ENCODE measurements at places on chromosomes 13 and 19.

GRCh38 chr19:46270521-46271256, 26.2 kb upstream of the HIF3A start:
- no peak for DNase-seq

DNA sequence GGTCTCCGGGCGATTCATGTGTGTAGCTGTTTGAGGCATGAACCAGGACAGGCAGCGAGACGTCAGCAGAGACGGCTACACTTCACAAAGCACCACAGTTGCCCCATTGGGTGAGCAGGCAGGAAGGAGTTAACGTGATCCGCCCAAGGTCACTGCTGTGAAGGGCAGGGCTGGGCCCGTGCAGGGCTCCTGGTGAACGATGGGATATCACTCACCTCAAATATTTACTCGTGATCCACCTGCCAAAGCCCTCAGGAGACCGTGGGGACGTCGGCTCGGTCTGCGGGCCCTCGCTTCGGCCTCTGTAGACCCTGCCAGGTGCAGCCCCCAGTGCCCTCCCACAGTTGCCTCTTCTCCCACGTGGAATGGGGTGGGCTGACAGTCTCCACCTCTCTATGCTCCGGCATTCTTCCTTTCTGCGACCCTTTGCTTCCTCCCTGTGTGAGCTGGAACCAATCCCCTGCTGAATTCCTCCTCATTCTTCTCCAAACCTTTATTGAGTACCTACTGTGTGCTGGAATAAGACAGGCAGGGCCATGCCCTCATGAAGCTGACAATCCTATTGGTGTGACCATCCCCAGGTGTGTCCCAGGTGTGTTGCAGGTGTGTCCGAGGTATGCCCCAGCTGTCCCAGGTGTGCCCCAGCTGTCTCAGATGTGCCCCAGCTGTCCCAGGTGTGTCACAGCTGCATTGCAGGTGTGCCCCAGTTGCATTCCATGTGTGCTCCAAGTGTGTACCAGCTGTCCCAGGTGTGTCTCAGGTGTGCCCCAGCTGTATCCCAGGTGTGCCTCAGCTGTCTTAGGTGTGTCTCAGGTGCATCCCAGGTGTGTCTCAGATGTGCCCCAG, 2.0 kb upstream of the GRK1 start:
- no peak for DNase-seq

DNA sequence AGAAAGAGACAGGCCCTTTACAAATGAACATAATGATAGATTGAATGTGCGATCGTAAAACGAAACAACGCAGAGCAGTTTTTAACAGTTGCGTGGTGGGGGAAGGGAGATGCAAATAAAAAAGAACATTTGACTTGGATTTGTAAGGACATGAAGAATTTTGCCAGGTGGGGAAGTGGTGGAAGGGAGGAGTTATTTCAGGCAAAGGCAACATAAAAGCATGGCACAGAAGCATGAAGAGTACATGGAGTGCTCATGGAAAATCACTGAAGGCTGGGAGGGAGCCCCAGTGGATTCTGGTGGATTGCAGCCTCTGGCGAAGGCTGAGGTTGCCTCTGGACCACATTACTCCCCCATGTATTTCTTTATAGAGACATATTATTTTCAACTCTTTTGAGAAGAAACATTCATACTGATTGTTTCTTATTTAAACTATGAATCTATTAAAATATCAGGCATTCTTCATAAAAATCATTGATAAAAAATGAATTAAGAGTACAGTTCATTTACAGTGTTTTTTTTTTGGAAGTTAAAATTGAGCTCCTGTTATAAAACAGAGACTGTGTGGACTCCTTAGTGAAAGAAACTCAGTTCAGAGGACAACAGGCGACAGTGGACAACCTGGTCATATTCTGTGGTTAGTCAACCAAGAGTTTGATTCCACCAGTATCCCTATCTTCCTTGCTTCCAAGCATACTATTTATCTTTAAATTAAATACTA, 57.5 kb downstream of the STARD13 start:
- DNase-seq = no peak

DNA sequence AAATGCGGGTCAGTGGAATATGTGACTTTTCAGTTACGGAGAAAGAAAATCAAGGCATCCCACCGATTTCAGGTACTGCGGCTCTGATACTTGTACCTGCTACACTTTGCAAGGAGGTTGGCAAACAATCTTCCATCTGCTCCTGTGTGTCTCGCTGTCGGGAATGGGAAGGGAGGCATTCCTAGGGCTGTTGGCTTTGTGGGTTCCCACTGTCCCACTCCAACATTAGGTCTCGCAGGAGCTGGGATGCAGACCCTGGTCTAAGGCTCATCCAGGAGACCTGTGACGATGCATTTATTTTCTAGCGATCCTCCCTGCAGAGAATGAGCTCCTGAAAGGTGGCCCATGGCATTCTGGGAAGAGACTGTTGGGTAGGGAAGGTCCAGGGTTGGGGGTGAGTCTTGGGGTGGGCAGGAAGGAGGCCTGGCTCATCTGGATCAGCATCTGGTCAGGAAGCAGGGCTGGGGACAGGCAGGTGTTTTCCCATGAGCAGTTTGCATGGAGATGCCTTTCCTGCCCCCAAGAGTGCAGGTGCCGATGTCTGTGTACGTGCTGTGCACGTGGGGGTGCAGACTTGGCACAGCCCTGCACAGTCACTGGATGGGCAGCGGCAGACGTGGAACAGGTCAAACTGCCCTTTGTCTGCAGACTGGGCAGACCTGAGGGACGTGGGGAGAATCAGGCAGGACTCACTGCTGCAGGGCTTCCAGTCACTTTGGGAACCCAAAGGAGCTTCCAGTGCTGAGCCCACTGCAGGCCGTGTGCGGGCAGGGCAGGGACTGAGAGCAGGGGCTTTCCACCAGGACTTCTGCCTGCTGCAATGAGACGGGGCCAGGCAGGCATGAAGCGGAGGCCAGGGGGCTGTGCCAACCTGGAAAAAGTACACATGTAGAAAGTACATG, 152.4 kb downstream of the TEX29 start:
- no peak for DNase-seq

- DNase-seq = no peak
Observed at GRCh38 chr19:39497996-39498797, 550 bp upstream of the DLL3 start.

GRCh38 chr13:112970552-112971287, 1.7 kb downstream of the MCF2L start:
- no peak for DNase-seq

GRCh38 chr13:68369739-68370138, 1139.6 kb upstream of the PCDH9 start:
- no peak for DNase-seq

DNA sequence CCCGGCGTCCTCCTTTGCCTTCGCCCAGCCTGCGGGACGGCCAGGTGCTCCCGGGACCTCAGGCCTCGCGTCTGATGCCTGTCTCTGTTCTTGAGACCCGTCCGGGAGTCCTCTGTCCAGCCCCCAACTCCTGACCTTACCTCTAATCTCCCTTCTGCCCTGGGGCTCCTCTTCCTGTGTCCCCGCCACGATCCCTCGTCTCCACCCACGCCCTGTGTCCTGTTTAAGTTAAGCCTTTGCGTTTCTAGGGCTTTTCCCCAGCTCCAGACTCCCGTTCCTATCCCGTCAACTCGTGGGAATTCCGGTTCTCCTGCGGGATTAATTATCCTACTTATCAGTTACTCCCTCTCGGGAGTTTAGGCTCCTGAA, 686 bp downstream of the LENG8 start:
- DNase-seq = no peak

- peak; percentile 52 for DNase-seq
Observed at GRCh38 chr19:17496337-17496997, 15.0 kb upstream of the PGLS start.

- no peak for DNase-seq
Observed at GRCh38 chr19:784541-784940, 12.7 kb upstream of the PTBP1 start.

DNA sequence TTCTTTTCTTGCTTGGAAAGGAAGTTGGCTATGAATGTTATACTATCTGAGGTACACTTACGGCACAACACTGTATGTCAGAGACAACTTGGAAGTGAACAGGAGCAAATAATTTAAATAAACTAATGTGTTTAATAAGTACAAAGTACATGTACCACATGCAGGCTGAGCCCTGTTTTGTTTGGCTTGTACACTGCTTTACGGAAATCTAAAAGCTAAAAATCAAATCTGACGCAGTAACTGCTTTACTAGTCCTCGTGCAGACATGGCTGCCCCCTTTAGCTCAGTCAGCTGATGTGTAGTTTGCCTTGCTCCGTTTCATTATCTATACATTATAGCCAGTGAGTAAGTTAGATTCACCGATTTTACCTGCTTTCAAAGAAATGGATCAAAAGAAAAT, 36.5 kb downstream of the TDRD3 start:
- no peak for DNase-seq

- DNase-seq = no peak
Observed at GRCh38 chr19:30228835-30229524, 143.2 kb upstream of the ZNF536 start.

- no peak for DNase-seq
Observed at GRCh38 chr13:113192902-113193301, 15.6 kb downstream of the PCID2 start.

GRCh38 chr19:11164879-11165406, 9.4 kb upstream of the SPC24 start:
- peak; percentile 75 for DNase-seq

DNA sequence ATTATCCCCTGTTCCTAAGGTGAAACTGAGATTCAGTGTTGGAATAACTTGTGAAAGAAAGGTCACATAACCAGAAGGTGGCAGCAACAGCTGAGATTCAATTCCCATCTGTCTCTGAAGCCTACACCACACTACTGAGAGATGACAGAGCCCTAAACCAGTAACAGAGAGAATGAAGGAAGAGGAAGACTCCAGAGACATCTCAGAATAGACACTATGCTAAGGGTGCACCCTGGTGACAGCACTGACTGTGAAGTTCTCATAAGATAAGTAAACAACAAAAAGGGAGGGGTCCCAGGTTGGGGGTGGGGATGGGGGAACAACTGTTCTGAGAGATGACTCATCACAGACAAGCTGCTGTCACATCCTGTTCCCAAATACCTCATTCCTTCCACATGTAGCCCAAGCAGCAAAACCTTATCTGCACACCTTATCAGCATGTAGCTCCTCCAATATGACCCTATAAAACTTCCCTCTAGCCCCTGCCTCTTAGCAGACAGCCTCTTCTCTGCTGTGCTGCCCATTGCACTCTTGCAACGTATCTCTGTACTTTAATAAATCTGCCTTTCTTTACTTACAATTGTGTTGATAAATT, 46.5 kb downstream of the UTP14C start:
- no peak for DNase-seq

DNA sequence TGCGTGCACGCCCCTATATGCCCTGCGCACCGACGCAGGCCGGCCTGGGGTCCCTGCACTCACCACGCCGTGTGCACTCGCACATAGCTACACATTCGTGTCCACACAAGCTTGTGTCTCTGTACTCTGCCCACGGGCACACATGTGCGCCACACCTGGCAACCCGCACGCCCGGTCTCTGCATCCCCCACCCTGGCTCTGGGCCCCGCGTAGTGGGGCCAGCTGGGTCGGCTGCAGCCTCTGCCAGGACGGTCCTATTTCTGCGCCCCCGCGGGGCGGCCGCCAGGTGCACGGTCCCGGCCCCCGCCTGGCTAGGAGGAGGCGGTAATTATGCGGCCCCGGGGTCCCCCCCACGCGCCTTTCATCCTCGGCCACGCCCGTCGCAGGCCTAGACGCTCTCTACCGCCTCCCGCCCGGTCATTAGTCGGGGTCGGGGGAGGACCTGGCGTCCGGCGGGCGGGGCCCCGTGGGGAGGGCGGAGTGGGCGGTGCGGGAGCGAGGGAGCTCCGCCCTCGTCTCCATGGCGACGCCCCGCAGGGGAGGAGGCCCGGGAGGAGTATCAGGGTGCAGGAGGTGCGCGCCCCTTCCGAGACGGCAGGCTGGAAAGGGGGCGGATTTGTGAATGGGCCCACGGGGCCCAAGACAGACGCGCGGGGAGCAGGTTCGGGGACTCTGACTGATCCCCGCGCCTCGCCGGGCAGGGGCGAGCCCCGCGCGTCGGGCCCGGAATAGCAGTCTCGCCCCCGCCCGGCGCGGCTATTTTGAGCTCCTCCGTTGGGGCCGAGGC, 2.8 kb upstream of the CIRBP start:
- no peak for DNase-seq

DNA sequence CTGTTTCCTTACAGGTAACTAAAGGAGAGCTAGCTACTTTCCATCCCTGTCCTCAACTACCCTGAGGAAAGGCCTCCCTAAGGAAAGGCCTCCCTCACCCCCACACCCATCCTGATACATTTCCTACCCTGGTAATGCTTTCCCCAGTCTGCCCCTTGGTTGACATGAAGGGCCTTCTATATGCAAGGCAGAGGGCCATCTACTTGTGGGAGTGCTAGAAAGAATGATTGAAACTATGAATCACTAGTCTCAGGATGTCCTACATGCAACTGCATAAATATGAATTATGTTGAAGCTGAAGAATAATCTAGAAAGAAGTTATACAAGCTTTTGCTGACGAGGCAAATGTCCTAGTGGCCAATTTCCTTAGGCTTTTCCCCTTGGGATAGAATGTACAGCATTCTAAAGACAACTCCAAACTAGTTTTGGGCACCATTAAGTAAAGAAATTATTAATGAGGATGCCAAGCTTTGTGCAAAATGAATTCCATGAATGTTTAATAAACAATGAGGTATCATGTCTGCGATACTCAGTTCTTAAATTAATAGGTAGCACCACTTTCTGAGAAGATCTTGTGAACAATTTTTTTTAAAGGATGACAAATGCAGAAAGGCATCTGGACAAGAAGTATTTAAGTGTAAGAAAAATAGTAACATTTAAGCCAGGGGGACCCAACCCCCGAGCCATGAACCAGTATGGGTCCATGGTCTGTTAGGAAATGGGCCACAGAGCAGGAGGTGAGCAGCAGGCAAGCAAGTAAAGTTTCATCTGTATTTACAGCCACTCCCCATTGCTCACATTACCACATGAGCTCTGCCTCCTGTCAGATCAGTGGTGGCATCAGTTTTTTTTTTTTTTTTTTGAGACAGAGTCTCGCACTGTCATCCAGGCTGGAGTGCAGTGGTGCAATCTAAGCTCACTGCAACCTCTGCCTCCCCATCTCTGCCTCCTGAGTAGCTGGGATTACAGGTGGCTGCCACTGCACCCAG, 223.0 kb downstream of the LHFPL6 start:
- no peak for DNase-seq

DNA sequence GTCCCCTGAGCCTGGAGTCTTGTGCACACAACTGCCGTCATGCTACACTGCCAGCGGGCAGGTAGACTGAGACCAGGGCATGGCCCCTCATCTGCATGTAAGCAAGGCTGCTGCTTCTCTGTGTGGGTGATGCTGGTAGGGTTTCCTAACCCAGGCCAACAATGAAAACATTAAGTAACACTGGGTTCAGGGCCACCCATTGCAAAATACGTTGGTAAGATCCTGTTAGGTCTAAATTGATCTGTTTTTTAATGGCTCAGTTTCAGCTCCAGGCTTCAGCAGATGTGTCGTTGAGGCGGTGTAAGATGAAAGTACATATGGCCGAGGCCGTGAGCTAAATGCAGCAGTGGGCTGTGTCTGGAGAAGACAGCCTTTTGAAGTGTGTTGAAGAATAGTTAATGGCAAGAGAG, 383.4 kb downstream of the IRS2 start:
- DNase-seq = no peak

Data from tibial nerve (tissue), 4 donors.